ENCODE measurements at places on chromosomes 4 and X. TPM values are rescaled to one million over a fixed set of nuclear protein-coding genes. Genes with fewer than 3 reads are reported as not detected.

NLGN3 gene
- 10.9 TPM for total RNA-seq

RTL9 gene
- total RNA-seq: 1.5 TPM

SLITRK4 gene
- 1.1 TPM for total RNA-seq

MAGEA8 gene
- total RNA-seq: not detected

DNA sequence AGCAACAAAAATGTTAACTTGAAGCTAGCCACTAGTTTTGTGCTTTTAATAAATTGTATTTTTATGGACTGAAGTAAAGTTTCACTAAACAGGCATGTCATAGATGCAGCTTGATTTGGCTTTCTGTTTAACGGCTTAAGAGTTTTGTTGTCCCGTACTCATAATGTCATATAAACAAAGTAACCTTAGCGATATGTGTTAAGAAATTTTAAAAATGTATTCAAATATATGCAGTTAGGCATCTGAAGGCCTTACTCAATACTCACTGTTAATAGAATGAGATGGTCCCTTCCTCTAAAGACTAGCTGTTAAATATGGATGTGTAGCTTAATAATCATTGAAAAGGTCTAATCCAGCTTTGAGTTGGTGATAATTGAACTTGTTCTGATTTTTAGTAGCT, 1.0 kb upstream of the SCLT1 start:
- peak overlapping the region; percentile 80 for H3K4me3 ChIP-seq
- peak overlapping the region; percentile 93 for H3K27ac ChIP-seq
- no peak for DNase-seq
- H3K36me3 ChIP-seq: no peaks in the 10 kb centered on the region

GRCh38 chr4:151804086-151804630, 43.4 kb upstream of the GATB start:
- H3K27ac ChIP-seq: no peak overlapping the region
- no peak for DNase-seq
- H3K36me3 ChIP-seq: no peaks in the 10 kb centered on the region
- H3K4me1 ChIP-seq: no peaks in the 10 kb centered on the region
- H3K27me3 ChIP-seq: no peaks in the 10 kb centered on the region
- no peak overlapping the region for H3K4me3 ChIP-seq

GRCh38 chr4:99529228-99529627, 18.4 kb downstream of the C4orf17 start:
- H3K4me3 ChIP-seq: no peak overlapping the region
- H3K4me1 ChIP-seq: no peaks in the 10 kb centered on the region
- no peaks in the 10 kb centered on the region for H3K27me3 ChIP-seq
- no peaks in the 10 kb centered on the region for H3K36me3 ChIP-seq
- DNase-seq: no peak

DNA sequence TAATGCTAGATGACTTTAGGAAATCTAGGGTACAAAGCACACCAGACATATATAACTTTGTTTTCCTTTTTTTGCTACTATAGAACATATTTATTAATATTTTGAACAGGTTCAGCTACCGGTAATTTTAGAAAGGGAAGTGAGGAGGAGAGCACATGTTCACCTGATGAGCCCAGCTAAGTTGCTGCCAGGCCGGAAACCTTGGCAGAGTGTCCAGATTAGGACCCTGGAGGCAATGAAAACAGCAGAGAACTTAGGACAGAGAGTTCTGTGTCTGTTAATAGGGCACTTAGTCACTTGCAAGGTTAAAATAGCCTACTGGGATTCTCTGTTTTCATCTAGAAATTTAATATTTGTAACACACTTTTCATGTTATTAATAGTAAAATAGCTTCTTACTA, 348.9 kb upstream of the CPEB2 start:
- no peaks in the 10 kb centered on the region for H3K4me1 ChIP-seq
- no peaks in the 10 kb centered on the region for H3K36me3 ChIP-seq
- DNase-seq: no peak
- H3K27me3 ChIP-seq: no peaks in the 10 kb centered on the region
- H3K27ac ChIP-seq: no peak overlapping the region

- H3K27ac ChIP-seq: no peak overlapping the region
- H3K4me1 ChIP-seq: no peaks in the 10 kb centered on the region
- DNase-seq: no peak
- no peak overlapping the region for H3K4me3 ChIP-seq
- no peaks in the 10 kb centered on the region for H3K36me3 ChIP-seq
These were observed 226.1 kb downstream of the COX18 start for GRCh38 chr4:72843466-72843865.

DNA sequence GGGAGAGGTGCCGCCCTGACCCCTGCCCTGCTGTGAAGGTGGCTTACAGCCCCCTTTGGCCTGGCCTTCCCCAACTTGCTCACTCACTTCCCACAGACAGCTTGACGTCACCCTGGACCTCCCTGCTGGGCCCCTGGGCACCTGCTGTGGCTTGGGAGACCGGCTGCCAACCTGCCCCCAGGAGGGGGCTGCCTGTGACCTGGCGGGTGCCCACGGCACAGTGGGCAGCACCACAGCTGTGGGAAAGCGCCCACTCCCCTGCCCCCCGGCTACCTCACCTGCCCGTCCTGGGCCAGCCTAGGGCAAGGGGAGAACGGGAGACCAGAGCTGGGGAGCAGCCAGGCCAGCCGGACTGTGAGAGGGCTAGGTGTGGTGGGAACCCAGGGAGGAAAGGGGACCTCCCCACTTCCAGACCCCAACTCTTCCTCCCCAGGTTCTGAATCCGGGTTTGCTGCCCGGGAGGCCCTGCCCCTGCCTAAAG, 2.4 kb upstream of the ZFP92 start:
- H3K36me3 ChIP-seq: no peaks in the 10 kb centered on the region
- H3K4me3 ChIP-seq: no peak overlapping the region
- no peak for DNase-seq
- no peaks in the 10 kb centered on the region for H3K4me1 ChIP-seq
- no peaks in the 10 kb centered on the region for H3K27me3 ChIP-seq

- H3K4me3 ChIP-seq: no peak overlapping the region
- no peaks in the 10 kb centered on the region for H3K27me3 ChIP-seq
These were observed 52.8 kb upstream of the CLNK start for GRCh38 chr4:10737337-10737736.

DNA sequence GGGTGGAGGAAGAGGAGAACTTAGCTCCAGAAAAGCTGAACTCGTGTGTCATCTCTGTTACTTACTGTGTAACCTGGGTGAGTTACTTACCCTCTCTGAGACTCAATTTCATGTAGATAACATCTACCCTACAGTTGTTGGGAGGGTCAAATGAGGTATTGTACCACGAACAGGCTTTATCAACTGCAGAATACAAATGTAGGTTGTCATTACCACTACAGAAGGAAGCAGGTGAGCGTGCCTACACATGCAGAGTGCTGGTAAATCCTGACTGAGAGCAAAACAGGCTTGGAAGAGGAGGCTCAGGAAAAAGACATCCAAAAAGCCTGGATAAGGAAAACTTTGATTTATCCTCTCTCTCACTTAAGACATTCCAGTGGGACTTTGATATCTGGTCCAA, 7.2 kb downstream of the PIGA start:
- DNase-seq: no peak
- no peak overlapping the region for H3K4me3 ChIP-seq
- H3K4me1 ChIP-seq: no peaks in the 10 kb centered on the region
- no peaks in the 10 kb centered on the region for H3K27me3 ChIP-seq

Measured in ovary (tissue), 10 donors.